ENCODE measurements at places on chromosomes 5 and 9.

DNA sequence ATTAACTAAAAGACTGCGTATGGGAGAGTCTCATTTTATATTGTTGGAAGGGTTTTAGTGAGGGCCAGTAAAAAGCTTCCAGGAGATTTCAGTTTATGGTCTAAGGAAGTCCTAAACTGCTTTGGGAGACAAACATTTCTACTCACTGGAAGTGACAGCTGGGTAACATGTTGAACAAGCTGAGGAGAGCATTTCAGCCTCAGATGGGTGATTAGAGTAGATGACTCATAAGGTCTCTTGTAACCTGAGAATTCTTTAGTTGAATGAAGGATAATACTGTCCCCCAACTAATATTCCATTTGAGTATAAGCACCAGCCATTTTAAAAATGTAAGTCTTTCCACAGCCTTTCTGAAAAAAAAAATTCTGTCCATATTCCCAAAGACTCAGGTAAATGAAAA lies 218.0 kb upstream of the C9orf72 start:
- DNase-seq: no peak

- no peak for DNase-seq
Measured at GRCh38 chr5:175654339-175654738, 3.5 kb upstream of the HRH2 start.

DNA sequence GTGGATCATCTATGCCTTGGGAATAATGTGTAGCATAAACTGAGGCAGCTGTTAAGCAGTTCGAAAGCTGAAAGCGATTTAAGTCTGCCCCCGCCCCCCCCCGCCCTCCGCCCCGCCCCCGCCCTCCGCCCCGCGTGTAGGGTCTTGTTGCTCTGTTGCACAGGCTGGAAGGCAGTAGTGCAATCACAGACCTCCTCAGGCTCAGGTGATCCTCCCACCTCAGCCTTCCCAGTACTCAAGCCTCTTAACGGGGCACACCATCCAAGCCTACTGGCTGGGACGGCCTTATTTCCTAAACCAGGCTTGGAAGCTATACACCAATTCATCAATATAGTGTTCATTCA lies 945 bp downstream of the ANKDD1B start:
- no peak for DNase-seq

- DNase-seq: no peak
Measured at GRCh38 chr5:89878140-89879132, 531.1 kb downstream of the CETN3 start.

DNA sequence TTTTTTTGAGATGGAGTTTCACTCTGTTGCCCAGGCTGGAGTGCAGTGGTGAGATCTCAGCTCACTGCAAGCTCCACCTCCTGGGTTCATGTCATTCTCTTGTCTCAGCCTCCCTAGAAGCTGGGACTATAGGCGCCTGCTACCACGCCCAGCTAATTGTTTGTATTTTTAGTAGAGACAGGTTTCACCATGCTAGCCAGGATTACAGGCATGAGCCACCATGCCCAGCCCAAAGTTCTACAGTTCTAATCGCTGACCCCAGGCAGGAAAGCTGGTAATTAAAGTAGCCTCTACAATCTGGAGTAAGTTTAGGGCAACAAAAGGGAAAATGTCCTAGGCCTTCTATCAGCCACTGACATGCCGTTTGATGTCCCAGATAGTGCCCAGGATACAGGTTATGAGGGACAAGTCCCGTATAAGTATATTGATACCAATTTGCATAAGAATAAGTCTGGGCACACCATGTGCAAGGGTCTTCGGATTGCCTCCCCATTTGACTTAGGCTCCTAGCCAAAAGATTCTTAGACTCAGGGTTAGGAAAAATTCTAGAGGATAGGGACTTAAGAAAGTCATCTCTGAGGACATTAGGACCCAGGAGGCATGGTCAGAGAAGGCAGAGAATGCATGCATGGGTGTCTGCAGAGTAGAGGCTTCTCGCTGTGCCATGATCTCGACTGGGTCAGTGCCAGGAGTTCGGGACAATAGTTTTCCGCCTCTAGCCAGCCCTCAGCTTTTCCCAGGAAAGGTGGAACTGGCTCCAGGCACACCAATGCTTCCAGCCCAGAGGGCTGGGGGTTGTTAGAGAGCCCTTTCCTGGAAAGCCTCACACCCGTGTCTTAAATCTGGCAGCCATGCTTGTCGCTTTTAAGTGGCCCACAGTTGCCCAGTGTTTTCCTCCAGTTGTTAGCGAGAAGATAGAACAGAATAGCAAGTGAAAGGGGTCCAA lies 1111.1 kb downstream of the TAF11L14 start:
- DNase-seq: no peak

- no peak for DNase-seq
Measured at GRCh38 chr5:157164521-157164920, 1.5 kb downstream of the GARIN3 start.

DNA sequence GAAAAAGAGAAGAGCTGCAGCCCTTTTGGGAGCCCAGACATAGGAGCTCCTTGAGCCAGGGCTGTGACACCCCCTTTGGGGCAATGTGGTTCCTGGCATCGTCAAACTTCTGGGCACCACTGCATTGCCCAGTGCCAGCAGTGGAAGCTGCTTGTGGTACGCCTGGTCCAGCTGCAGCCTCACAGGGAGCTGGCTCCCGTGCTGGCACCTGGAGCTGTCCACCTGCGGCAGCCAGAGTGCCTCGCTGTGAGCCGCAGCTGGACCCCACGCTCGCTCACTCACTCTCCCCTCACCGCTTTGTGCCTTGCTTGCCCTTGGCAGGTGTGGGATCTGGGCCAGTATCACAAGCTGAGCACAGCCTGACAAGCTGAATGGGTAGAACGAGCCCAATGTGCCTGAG lies 1150.8 kb upstream of the CDH6 start:
- DNase-seq: no peak

GRCh38 chr5:56558131-56558745 lies 257.1 kb upstream of the MAP3K1 start:
- no peak for DNase-seq

GRCh38 chr5:178477802-178478201 lies 112.4 kb downstream of the COL23A1 start:
- DNase-seq: no peak

- DNase-seq: no peak
Measured at GRCh38 chr5:179135006-179135405, 74.8 kb downstream of the ZNF354C start.

- DNase-seq: no peak
Measured at GRCh38 chr9:92463984-92464383, 18.3 kb downstream of the ASPN start.

DNA sequence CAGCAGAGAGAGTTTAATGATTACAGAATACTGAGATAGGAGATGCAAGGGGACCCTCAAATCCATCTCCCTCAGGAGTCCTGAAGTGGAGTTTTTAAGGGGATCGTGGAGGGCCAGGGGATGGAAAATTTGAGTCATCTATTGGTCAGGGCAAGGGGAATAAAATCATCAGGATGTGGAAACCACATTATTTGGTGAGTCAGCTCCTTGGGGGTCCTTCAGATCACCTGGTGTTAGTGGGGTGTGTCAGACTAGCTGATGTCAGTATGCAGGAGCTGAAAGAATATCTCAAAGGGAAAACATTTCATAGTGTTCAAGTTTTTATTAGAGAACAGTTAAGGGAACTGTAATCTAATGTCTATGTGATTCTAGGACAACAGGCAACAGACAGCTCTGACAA lies 183.0 kb upstream of the FTMT start:
- no peak for DNase-seq

DNA sequence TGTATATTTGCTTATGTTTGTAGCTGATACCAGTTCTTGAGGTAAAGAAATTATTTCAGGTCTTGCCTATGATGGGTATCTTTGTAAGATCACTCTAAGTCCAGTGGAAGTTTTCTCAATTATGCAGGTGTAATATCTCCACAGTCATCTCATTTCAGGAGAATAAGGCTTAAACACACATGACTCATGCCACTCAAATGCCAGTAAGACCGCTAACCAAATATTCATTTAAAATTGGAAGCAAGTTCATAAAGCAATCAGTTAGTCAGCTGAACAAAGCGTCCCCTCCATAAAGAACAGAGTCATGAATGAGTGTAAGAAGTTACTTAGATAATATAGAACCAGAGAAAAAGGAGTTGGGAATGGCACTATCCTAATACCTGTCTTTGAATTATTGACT lies 248.7 kb downstream of the LURAP1L start:
- DNase-seq: no peak

DNA sequence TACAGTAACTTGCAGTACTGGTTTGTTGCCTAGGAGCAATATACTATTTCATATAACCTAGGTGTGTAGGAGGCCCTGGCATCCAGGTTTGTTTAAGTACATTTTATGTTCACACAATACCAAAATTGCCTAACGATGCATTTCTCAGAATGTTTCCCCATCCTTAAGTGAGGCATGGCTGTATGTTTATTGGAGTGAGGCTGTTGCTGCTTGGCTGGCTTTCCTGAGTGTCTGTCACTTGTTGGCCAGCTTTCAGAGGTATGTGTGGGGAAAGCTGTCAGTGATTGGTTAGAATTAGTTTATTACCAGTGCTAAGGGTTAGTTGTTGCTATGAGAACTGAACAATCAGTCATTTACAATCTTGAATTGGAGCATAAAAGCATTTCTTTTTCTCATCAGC lies 154.1 kb upstream of the CDH12 start:
- no peak for DNase-seq

DNA sequence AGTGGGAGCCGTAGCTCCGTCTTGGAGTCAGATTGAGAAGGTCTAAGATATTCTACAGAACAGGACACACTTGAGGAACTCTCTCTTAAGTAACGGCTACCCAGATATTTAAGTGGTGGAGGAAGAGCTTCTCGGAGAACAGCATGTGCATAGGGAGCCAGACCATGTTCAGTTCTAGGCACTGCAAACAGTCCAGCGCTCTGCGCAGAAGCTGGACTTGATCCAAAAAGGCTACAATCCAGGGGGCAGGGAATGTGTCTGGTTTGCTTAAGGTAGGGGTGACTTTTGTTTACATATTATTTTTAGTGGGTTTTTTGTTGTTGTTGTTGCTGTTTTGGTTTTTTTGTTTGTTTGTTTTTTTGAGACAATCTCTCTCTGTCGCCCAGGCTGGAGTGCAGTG lies 16.8 kb upstream of the CCL28 start:
- DNase-seq: no peak

DNA sequence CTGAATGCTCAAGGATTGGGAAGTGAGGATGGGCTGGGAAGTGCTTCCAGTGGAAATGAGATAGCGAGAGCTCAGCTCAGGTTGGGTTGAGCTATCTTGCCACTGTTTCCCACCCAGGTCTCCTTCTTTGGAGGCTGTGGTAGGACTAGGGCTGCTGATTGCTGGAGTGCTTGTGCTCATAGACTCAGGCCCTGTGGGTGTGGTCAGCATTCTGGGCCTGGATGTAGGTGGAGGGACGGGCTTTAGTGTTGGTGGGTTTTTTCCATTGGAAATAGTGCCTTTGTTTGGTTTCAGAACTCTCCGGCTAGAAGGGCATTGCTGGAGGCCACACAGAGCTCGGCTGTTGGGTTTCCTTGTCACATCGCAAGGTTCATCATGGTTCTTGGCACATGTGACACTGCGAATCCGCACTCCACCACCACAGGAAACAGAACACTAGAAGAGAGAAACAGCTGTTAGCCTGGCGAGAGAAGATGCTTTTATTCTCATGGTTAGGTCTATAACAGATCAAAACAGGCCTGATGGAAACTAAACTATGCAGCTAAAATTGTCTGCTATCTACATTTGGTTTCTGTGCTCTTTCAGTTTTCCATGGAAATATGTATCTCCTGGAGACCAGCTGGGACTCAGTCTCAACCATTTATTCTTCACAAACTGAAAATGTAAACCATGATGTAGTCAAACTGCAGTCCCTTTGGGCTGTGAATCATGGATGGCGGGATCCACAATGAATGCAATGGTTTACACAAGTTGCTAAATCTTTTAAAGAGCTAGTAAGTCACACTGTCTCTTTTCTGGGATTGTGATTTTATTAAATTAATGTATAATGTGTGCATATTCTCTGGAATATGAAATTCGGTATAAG lies 136.2 kb downstream of the TARS1 start:
- no peak for DNase-seq

DNA sequence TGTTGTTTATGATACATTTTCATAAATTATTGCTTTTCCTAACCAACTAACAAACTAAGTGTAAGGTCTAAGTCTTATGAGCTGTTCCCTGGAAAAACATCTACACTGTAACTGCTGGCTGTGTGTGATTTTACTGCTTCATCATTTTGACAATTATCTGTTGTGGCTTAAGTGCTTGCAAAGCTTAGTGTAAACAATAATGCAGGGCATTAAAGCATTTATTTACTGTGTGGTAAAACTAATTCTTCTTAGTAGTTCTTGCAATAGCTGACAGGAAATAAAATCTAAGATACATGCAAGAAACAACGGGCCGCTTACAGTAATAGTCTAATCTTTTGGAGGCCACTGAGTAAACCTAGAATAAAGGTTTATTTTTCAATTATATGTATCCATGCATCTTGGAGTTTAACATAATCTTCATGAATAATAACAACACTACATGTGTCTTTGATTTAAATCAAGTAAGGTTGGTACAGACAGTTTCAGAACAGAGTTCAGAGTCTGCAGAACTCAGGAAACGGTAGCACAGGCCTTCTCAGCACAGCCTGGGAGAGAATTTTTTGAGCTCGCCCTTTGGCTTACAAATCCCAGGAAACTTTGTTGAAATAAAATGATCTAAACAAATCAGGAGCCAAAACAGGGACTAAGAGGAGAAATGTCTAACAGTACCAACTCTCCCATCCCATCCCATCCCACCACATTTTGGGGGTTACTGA lies 473.1 kb downstream of the NR2F1-AS1 start:
- no peak for DNase-seq

- DNase-seq: no peak
Measured at GRCh38 chr5:76622076-76622475, 1.1 kb downstream of the F2RL2 start.

GRCh38 chr9:79432485-79432884 lies 139.3 kb upstream of the TLE4 start:
- DNase-seq: no peak

GRCh38 chr5:146890731-146891440 lies 12.3 kb upstream of the PPP2R2B start:
- DNase-seq: no peak

DNA sequence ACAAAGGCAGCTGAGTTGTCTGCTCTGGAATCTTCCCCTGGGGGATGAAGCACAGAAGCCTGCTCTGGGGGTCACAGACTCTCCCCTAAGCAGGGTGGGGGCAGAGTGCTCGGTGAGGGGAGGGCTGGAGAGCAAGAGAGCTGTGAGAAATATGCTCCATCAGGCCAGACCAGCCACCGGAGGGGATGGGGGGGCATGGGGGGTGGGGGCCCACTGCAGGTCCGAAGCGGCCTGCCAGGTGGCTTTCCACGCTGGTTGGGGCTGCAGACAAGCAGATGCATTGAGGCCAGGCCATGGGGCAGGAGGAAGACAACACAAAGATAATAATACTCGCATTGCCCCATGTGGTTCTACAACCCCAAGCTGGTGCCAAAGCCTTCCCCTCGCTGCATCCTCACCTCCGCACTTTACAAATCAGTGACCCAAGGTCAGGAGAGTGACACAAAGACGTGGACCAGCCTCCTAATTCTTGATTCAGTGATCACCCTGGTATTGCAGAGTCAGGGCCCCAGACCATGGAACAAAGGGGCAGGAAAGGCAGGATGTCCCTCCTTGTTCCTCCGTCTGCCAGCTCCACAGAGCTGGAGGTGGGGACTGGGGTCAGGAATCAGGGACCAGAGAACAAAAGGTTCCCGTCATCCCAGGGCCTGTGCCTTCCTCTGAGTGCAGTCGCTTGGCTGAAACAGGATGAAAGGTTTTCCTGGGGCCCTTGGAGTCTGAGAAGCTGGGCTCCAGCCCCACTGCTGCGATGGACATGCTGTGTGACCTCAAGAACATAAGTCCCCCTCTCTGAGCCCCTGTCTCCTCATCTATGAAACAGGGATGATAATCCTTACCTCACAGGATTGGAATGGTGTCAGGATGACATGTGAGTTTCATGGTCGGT lies 37.2 kb upstream of the GABRP start:
- no peak for DNase-seq

GRCh38 chr5:42813533-42813932 lies 1.8 kb upstream of the SELENOP start:
- DNase-seq: no peak

All from activated T-cell treated with anti-CD3 and anti-CD28 coated beads for 48 hours (primary cell).